ENCODE measurements at places on chromosomes 2 and 18.

DNA sequence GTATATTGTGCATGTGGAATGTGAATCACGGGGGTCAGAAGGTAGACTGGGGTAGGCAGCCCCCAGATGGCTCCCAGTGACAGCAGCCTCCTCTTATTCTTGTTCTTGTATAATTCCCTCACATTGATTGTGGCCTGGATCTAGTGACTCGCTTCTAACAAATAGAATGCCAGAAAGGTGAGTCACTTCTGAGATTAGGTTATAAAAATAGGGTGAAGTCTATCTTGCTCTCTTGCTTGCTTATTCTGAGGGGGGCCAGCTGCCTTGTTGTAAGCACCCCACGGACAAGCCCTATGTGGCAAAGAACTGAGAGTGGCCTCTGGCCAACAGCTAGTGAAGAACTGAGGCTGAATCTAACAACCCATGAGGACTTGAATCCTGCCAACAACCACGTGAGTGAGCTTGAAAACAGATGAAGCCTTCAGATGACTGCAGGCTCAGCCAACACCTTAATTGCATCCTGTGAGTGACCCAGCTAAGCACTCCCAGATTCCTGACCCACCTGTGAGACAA is 15.6 kb upstream of the RMND5A start:
- peak; percentile 91 for DNase-seq

DNA sequence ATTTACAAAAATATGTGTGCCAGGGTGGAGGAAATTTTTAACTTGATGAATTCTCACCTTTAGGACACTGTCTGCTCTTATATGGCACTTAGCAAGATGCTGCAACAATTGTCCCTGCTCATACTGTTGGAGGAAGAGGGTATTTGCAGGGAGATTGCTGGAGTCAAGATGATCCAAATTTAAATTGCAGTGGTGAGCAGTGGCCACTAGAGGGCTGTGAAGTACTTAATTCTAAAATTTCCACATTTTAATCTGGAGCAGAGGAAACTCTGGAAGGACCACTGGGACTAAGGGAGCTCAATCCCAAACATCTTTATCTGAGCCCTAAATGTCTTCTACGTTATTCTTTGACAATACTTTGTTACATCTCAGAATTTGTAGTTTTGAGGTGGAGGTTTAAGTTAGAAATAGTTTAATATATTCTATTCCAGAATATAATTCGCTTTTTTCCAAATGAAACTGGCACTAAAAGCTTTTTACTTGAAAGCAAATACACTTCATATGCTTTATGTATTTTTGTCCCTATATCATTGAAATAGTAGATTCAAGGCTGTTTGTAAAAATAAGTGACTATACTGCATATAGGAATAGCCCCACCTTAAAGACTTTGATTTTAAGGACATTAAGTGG is 33.0 kb upstream of the PTH2R start:
- peak; percentile 76 for DNase-seq

- DNase-seq = no peak
Observed at GRCh38 chr2:188047735-188048134, 243.9 kb upstream of the GULP1 start.

- no peak for DNase-seq
Observed at GRCh38 chr2:30764021-30764800, 43.0 kb downstream of the CAPN13 start.

DNA sequence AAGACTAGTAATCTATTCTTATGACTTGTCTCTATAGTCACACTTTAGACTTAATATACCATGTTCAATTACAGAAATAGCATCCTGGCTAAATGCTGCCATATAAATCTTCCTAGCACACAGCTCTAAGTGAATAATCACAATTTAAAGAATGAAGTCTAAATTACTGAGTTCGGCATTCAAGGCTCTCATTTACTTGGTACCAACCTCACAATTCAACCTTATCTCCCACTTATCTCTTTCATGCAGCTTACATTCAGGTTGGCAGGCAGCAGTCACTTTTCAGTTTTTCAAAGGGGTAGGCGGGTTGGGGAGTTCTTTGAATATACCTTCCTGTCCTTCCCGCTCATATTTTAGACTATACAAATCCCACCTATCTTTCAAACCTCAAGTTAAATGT is 1.5 kb downstream of the MMADHC start:
- DNase-seq = no peak
